Fibroblast of lung (primary cell): ENCODE measurements at places on chromosomes 2 and 18.

DNA sequence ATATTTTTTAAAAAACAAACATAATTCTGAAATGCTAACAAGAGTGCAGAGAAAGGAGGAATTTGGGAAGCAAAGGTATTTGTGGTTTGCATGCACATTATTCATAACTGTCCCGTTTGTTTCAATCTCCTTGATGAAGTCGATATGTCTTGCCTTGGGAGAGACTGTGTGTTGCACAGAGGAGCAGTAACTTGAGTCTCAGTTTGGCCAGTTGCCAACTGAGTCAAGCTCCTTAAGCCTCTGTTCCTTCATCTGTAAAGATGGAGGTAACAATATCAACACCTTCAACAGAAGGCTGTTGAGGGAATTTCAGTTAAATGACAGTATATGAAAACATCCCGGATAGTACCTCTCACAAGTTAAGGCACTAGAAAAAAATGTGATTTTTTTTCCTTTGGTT lies 226.2 kb downstream of the ASXL3 start:
- peak; percentile 78 for DNase-seq

GRCh38 chr2:185050804-185051203 lies 452.5 kb downstream of the ZNF804A start:
- DNase-seq = no peak

- DNase-seq = no peak
Observed at GRCh38 chr2:62204998-62205496, 9.1 kb downstream of the B3GNT2 start.

DNA sequence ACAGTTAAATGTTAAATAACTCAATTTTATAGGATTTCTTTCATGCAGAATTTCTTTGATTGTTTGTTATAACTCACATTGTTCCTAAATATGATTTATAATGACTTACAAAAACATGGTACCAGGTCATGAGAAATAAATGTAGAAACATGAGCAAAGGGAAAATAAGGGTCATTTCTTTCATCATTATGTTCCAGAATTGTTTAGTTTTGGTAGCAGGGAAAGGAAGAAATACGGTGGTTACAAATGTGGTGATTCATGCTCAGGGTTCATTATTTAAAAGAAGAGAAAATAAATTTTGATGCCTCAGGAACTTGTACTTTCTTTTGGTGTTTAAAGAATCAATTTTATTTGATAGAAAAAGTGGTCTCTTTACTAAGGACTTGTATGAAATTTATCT lies 4.4 kb downstream of the LYPD6B start:
- DNase-seq = peak; percentile 58

DNA sequence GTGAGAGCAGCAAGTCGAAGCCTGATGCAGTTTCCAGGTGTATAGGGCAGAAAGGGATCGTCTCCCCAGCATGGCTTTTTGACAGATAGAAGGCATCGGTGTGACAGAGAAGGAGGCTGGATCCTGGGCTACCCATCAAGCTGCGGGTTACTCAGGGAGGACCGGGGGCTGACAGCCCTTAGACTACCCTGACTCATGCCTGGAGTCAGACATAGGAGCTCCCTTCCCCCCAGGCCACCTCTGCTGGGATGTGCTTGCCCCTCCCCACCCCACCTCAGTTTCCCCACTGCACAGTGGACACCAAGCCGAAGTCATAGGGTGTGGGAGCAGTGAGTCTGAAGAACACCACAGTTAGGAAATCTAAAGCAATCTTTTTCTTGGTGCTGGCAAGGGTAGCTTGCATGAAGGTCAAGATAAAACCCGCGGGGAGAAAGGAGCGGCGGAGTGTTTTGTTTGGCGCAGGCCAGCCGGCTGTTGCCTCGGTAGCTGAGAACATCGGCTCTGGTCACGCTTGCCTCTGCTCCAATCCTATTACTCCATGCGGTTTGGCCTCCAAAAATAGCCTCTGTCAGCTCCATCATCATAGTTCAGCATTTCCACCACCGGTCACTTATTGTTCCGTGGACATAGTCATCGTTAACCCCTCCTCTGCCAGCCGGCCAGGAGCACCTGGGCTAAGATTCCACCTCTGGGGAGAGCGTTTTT lies 169.2 kb upstream of the GLI2 start:
- peak; percentile 96 for DNase-seq

DNA sequence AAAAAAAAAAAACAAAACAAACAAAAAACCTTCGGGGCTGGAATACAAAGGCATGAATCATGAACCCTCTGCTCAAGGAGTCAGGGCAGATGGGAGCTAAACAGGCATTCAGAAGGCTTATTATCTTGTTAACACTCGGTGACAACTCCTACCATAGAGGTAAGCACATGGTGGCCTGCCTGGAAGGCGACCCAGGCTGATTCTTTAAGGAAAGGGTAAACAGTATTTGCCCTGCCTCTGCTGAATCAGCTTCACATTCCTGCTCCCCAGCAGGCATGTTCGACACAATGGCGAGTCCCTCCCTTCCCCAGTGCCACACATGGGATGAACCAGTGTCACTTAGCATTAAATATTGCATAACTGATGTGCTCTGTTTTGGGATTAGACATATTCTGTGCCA lies 191.9 kb downstream of the ARL4C start:
- DNase-seq = peak; percentile 56

GRCh38 chr2:217915706-217916105 lies 87.1 kb downstream of the TNS1 start:
- DNase-seq = no peak

- DNase-seq = peak; percentile 34
Observed at GRCh38 chr18:77063260-77063659, 69.3 kb downstream of the MBP start.
